Aortic smooth muscle cell (primary cell): ENCODE measurements at places on chromosomes 12 and 14. TPM values are rescaled to one million over a fixed set of nuclear protein-coding genes. Genes with fewer than 3 reads are reported as not detected.

SLC25A47 gene
- not detected in 2 replicates for total RNA-seq

LAG3 gene
- under 0.01 and 0.12 TPM in 2 replicates for total RNA-seq

PZP gene
- total RNA-seq = under 0.01 TPM in 1 of 2 replicates, not detected in the other

EML1 gene
- total RNA-seq = 52.7 and 55.2 TPM in 2 replicates

PELI2 gene
- 9.5 and 14.9 TPM in 2 replicates for total RNA-seq

PRH2 gene
- not detected in 2 replicates for total RNA-seq

ZC2HC1C gene
- total RNA-seq = 0.99 and 1.1 TPM in 2 replicates

KRT7 gene
- 0.66 and 2.2 TPM in 2 replicates for total RNA-seq

CELA1 gene
- not detected in 2 replicates for total RNA-seq

ANKS1B gene
- 3.0 and 3.7 TPM in 2 replicates for total RNA-seq

ARHGAP9 gene
- not detected in 2 replicates for total RNA-seq
